Immature natural killer cell (primary cell): ENCODE measurements at places on chromosomes 2 and 18.

GRCh38 chr18:66136039-66136438 lies 385.2 kb downstream of the CDH7 start:
- no peak overlapping the region for H3K27ac ChIP-seq
- no peaks in the 10 kb centered on the region for H3K36me3 ChIP-seq
- H3K27me3 ChIP-seq, result no peaks in the 10 kb centered on the region
- H3K4me1 ChIP-seq, result no peaks in the 10 kb centered on the region
- DNase-seq, result no peak

DNA sequence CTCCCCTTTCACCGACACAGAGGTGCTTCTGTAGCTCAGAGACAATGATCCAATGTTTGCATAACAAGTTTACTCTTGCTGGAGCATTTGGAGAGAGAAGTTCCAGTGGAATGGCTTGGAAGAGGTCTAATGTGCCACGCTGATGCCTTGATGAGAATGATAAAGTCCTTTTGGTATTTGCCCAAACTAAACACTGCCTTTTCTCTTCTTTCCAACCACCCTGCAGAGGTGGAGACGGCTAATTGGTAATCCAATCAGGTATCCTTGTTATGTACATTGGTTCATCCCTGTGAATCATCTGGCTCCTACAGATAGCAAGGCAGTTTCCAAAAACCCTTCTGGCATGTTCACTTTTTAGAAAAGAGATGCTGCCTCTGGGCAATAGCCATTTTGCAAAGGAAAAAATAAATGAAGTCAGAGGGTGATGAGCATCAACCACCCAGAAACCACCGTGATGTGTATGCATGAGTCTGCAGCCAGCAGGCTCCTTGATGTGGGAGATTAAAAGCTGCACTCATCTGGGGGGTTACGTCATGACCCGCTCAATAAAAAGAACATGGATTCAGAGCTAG lies 40.6 kb downstream of the KIAA2012 start:
- peaks cover 1% of the 10 kb centered on the region for H3K27me3 ChIP-seq
- no peaks in the 10 kb centered on the region for H3K36me3 ChIP-seq
- no peaks in the 10 kb centered on the region for H3K4me1 ChIP-seq
- DNase-seq, result no peak
- H3K27ac ChIP-seq, result no peak overlapping the region

- no peaks in the 10 kb centered on the region for H3K4me1 ChIP-seq
- H3K36me3 ChIP-seq, result no peaks in the 10 kb centered on the region
- peaks cover 1% of the 10 kb centered on the region for H3K27me3 ChIP-seq
- H3K4me3 ChIP-seq, result no peak overlapping the region
- DNase-seq, result no peak
- no peak overlapping the region for H3K27ac ChIP-seq
Measured at GRCh38 chr2:208370881-208371633, 35.5 kb upstream of the PTH2R start.

DNA sequence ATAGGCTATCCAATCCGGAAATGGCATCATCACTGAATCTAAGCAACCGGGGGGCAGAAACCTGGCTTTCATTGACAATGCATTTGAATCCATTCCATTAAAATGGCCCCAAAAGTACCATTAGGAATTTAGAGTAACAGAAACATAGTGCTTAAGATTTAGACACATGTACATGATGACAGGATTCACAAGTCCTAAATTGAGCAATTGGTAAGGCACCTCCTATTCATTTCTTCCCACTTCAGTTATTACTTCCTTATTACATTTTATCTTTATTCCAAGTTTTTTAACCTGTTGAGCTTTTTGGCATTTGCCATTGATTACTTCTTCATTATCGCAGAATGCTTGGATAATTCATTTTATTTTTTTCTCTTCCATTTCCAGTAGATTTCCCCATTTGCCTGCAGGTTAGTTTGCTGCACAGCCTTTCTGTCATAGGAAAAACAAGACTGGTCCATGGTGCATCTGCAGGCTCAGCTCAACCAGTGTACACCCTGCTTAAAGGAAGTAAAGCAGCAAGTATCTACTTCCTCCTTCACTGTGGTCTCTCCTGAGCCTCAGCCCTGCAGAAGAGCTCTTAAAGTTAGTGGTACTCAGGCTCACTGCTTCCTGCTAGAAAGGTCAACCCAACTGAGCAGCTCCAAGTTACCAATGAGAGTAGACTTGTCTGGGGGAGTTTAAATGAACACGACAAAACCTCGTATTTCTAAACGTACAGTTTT lies 89.2 kb downstream of the DOCK10 start:
- peak overlapping the region; percentile 73 for H3K4me3 ChIP-seq
- H3K4me1 ChIP-seq, result peaks cover 81% of the 10 kb centered on the region
- H3K27me3 ChIP-seq, result no peaks in the 10 kb centered on the region

DNA sequence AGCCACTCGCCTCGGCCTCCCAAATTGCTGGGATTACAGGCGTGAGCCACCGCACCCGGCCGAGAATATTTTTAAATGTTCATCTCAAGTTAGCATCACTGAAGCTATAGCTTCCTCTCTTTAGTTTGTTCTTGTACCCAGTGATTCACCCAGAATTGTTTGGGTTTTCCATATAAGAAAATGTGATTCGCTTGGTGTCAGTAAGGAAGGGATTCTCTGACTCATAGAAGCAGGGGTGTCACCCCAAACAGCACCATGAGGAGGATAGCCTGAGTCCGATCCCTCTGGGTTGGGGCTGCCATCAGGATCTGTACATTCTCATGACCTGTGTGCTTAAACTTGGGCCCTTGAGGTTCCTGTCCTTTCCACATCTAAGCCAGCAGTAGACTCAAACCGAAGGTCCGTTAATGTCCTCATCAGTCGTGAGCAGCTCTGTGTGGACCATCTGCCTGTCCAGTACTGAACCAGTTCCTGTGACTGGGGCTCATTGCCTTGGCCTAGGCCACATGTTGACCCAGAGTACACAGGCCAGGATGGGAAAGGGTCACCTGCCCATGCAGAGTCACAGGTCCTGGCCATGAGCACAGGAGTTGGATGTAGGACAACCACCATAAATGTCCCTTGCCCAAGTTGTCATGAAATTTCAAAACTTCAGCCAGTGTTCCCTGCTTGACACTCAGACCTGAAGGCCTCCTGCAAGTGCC lies 311.9 kb downstream of the GBX2 start:
- H3K4me3 ChIP-seq, result no peak overlapping the region
- no peak overlapping the region for H3K27ac ChIP-seq
- peaks cover 2% of the 10 kb centered on the region for H3K27me3 ChIP-seq
- H3K4me1 ChIP-seq, result no peaks in the 10 kb centered on the region
- H3K36me3 ChIP-seq, result no peaks in the 10 kb centered on the region

GRCh38 chr2:96702098-96702785 lies 37.6 kb downstream of the LMAN2L start:
- peaks cover 29% of the 10 kb centered on the region for H3K36me3 ChIP-seq
- no peak for DNase-seq
- H3K4me3 ChIP-seq, result no peak overlapping the region
- H3K27me3 ChIP-seq, result no peaks in the 10 kb centered on the region

GRCh38 chr2:53509831-53510388 lies 257.7 kb upstream of the CHAC2 start:
- H3K4me1 ChIP-seq, result no peaks in the 10 kb centered on the region
- no peak for DNase-seq
- H3K27ac ChIP-seq, result no peak overlapping the region
- no peak overlapping the region for H3K4me3 ChIP-seq
- peaks cover 5% of the 10 kb centered on the region for H3K27me3 ChIP-seq

DNA sequence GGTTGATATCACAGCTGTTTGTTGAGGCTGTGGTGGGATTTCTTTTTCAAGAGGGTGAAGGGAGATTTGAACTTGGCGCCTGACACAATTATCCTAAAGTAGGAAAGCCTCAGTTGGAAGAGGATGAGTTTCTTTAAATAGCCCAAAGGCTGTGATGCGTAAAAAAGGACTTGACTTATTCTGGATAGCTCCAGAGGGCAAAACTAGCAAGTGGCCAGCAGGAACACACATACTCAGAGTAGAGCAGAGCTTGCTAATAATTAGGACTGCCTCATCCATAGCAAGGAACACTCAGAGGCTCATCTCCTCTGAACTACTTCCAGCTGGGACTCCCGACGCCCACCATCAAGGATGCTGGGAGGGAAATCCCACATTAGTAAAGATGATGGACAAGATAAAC lies 74.0 kb downstream of the AFF3 start:
- H3K27me3 ChIP-seq, result no peaks in the 10 kb centered on the region
- H3K36me3 ChIP-seq, result no peaks in the 10 kb centered on the region
- no peak overlapping the region for H3K4me3 ChIP-seq

- H3K36me3 ChIP-seq, result peaks cover 14% of the 10 kb centered on the region
- H3K27ac ChIP-seq, result no peak overlapping the region
- no peak overlapping the region for H3K4me3 ChIP-seq
- no peaks in the 10 kb centered on the region for H3K4me1 ChIP-seq
- no peaks in the 10 kb centered on the region for H3K27me3 ChIP-seq
Measured at GRCh38 chr18:79924814-79925731, 26.4 kb downstream of the SLC66A2 start.

DNA sequence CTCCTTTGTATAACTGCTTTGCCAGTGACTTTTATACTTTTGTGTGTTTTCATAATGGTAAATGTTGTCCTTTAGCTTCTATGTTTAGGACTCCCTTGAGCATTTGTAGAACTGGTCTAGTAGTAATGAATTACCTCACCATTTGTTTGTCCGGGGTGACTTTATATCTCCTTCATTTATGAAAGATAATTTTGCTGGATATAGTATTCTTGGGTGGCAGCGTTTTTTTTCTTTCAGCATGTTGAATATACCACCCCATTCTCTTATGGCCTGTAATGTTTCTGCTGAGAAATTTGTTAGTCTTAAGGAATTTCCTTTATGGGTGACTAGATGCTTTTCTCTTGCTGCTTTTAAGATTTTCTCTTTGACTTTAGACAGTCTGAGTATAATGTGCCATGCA lies 56.0 kb downstream of the GPC1 start:
- peaks cover 9% of the 10 kb centered on the region for H3K27me3 ChIP-seq
- no peak for DNase-seq
- no peak overlapping the region for H3K27ac ChIP-seq
- no peaks in the 10 kb centered on the region for H3K4me1 ChIP-seq

- DNase-seq, result no peak
- peak overlapping the region; percentile 84 for H3K27ac ChIP-seq
- no peaks in the 10 kb centered on the region for H3K36me3 ChIP-seq
- peaks cover 8% of the 10 kb centered on the region for H3K27me3 ChIP-seq
- H3K4me3 ChIP-seq, result peak overlapping the region; percentile 29
Measured at GRCh38 chr18:75249175-75249518, 38.5 kb downstream of the TSHZ1 start.

DNA sequence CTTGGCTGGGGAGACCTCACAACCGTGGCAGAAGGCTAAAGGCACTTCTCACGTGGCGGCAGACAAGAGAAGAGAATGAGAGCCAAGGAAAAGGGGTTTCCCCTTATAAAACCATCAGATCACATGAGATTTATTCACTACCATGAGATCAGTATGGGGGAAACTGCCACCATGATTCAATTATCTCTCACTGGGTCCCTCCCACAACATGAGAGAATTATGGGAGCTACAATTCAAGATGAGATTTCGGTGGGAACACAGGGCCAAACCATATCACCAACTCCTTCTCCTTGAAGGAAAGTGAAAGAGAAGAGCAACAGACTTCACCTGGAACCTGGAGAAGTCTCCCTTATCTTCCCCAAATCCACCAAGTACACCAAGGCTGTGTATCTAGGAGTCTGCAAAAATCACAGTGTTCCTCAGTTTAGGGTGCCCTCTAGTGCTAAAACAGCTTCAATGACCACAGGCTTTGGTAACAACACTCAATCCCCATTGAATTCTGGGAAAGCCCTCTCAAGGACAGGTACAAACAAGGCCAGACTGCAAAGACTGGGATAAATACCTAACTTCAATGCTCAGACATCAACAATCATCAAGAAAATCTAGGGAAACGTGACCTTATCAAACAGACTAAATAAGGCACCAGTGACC lies 148.8 kb upstream of the SRD5A2 start:
- no peak overlapping the region for H3K4me3 ChIP-seq
- H3K36me3 ChIP-seq, result no peaks in the 10 kb centered on the region

DNA sequence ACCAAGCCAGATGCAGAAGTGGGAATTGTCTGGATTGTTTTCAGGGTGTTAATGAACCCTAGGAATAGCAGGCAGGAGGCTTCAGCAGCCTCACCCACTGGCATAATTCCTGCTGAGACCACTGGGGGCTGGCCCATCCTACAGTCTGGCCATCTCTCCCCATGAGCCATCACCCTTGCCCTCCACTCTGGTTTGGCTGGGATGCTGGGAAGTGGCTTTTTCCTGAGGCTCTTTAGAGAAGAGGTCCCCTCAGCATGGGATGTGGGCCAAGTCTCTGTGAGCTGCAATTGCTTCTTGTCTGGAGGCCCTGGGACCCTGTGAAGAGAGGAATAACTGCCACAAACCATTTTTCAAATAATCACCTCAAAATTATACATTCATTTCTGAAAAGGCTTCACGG lies 4.0 kb downstream of the TCF7L1 start:
- H3K27ac ChIP-seq, result no peak overlapping the region
- no peak for DNase-seq

DNA sequence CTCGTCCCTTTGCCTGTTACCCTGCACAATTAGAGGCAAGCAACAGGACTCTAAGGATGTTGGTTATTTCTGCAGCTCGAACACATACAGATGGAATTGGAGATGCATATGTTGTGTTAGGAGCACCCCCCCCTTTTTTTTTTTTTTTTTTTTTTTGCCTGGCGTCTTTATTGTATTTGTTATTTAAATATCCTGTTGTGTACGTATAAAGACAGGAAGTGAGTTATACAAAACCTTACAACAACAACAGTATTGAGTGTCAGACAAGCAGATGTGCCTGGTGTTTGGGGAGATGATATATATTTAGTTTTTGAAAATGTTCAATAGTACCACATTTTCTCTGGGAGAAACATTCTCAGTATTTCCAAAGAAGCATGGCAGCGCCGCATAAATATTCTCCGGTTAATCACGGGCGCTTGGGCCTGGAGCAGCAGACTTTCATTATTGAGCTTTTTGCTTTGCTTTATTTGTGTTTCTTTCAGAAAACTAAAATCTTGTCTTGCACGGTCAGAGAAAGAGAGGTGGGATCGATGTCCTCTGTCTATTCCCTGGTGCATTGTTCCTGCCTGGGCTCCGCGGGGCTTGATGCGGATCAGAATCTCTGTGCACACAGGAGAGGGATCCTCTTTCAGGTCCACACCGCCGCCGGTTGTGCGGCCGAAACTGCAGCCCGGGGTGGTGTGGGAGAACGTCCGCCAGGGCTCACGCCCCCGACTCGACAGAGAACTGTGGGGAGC lies 23.2 kb upstream of the ZNF516 start:
- H3K27me3 ChIP-seq, result peaks cover 5% of the 10 kb centered on the region
- peaks cover 15% of the 10 kb centered on the region for H3K4me1 ChIP-seq
- H3K27ac ChIP-seq, result peak overlapping the region; percentile 0
- peak; percentile 7 for DNase-seq

- H3K4me3 ChIP-seq, result no peak overlapping the region
- no peak for DNase-seq
- no peak overlapping the region for H3K27ac ChIP-seq
- H3K27me3 ChIP-seq, result no peaks in the 10 kb centered on the region
- no peaks in the 10 kb centered on the region for H3K36me3 ChIP-seq
Measured at GRCh38 chr2:209593930-209594329, 170.1 kb downstream of the MAP2 start.

- no peaks in the 10 kb centered on the region for H3K4me1 ChIP-seq
- no peak for DNase-seq
- peaks cover 12% of the 10 kb centered on the region for H3K27me3 ChIP-seq
- no peak overlapping the region for H3K4me3 ChIP-seq
Measured at GRCh38 chr2:18516112-18516511, 44.3 kb downstream of the RDH14 start.
